ENCODE measurements at places on chromosomes 7 and 10.

DNA sequence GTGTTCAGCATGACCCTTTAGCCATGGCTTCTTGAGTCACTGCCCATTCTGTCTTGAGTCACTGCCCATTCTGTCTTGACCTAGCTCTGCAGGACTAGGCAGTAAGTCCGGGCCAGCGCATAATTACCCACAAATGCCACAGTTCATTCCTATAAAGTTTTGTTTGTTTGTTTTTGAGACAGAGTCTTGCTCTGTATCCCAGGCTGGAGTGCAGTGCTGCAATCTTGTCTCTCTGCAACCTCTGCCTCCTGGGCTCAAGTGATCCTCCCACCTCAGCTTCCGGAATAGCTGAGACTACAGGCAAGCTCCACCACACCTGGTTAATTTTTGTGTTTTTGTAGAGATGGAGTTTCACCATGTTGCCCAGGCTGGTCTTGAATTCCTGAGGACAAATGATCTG lies 32.7 kb upstream of the TARP start:
- DNase-seq = no peak

- no peak for DNase-seq
Observed at GRCh38 chr7:132416395-132416794, 159.9 kb downstream of the PLXNA4 start.

DNA sequence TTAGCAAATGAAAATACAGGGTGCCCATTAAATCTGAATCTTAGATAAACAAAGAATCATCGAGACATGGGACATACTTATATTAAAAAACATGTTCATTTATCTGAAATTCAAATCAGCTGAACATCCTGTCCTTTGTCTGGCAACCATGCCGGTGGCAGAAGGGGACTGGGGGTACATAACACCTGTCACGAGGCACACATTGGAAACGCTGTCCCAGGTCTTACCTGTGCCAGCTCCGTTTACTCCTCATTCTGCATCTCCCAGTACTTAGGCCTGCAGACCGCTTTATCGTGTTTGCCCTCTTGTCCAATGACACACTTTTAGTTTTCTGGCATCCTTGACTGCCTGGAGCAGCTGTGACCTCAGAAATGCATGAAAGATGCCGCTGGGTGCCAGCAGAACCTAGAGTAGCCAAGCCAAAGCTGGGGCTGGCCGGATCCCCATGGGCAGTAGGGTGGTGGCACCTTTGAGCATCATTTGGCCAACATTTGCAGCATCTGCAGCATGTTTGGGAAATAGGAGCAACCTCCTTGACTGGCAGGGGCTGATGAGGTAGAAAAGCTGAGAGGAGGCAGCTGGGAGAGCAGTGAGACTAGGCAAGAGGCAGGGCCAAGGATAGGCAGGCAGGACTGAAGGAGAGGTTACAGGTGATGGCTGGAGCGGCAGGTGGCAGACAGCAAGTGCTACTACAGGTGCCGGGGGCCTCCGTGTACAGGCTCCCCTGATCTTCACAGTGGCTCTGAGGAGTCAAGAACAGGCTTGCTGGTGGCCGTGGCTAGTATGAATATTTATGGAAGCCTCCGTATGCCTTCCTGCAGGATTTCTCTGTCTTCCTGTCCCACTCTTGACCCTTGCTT lies 62.3 kb upstream of the BTBD16 start:
- no peak for DNase-seq

DNA sequence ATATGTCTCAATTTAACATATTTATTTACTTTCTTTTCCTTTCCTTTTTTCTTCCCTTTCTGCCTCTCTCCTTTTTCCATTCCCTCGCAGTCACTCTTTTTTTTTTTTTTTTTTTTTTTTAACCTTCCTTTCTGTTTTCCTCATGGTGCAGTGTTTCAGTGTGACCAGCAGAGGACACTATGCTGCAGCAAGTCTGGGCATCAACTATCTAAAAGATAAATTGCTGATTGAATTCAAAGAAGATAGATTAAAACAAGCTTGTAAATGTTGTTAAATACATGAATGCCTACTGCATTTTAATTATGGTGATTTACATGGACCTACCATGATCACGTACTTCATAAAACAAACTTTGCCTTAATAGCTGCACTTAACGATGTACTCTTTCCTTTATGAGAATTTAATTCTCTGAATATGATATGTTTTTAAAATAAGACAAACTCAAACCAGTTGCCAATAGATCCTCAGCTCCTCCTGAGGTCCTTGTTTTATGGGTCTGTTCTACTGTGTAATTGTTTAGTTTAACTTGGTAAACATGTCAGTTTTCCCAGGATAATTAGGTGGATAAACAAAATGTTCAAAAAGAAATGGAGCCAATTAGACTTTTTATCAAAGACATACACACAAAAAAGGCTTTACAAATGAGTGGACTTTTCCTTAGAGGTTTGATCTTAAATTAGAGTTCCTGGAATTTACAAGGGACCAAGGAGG lies 101.0 kb upstream of the AGR3 start:
- peak; percentile 11 for DNase-seq

DNA sequence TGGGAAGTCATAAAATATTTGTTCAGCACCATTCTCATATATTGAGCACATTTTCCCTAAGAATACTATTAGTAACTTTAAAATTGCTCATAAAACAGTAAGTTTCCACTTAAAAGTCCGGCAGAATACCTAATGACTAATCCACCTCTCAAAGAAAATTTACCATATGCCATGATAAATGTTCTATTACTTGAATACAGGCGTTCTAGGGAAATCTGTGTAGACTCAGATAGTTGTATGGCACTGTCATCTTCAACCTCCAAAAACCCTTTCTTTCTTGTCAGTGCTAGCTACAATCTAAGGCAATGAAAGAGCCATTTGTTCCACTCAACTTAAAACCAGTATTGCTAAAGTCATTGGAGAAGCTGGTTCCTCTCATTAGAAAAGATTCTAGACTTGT lies 7.3 kb downstream of the GPR37 start:
- DNase-seq = no peak

DNA sequence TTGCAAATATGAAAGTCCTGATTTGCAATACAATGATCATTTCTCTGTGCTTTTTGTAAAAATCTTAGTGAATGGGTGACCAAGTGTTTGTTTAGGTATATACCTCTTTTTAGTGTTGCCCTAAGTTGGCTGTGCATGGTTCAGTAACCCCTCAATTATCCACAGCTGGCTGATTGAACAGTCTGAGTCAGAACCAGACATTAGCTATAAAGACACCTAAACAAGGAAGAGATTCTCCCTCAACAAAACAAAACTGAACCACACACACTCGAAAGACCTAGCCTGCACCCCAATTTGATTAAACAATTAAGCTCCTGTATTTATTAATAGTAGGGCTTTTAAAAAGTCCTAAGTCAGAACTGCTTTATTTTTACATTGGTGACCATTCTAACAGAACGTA lies 2.8 kb downstream of the RSBN1L start:
- no peak for DNase-seq
